ENCODE measurements at places on chromosomes 2 and 18. TPM values are rescaled to one million over a fixed set of nuclear protein-coding genes. Genes with fewer than 3 reads are reported as not detected.

COL6A3 gene
- 0.10 TPM for total RNA-seq

SIX2 gene
- total RNA-seq, result not detected

DNER gene
- total RNA-seq, result not detected

CRYGD gene
- total RNA-seq, result not detected

GRCh38 chr2:43269706-43270105 lies 43.3 kb upstream of the ZFP36L2 start:
- no peaks in the 10 kb centered on the region for H3K4me1 ChIP-seq
- no peaks in the 10 kb centered on the region for H3K27me3 ChIP-seq
- no peak overlapping the region for H3K27ac ChIP-seq
- H3K4me3 ChIP-seq, result no peak overlapping the region
- no peak for DNase-seq
- H3K36me3 ChIP-seq, result peaks cover 41% of the 10 kb centered on the region

DNA sequence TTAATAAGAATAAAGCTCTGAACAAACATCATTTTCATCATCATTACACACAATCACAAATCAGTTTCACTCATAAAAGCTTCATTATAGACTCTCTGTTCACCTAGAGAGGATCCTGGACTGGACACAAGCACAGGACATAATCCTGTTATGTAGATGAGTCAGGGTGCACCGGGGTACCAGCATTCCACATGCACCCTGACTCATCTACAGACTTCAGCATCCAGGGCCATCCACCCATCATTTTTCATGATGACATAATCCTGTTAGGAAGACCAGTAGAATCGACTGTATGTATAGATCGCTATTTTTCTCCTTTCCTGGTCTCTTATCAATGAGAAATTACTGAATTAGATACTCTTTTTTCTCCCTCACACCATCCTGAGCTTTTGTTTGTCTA lies 73.7 kb upstream of the PIK3C3 start:
- H3K27ac ChIP-seq, result no peak overlapping the region
- no peaks in the 10 kb centered on the region for H3K27me3 ChIP-seq
- no peaks in the 10 kb centered on the region for H3K4me1 ChIP-seq

GRCh38 chr18:61998957-61999356 lies 106.2 kb upstream of the RNF152 start:
- no peaks in the 10 kb centered on the region for H3K27me3 ChIP-seq
- H3K27ac ChIP-seq, result no peak overlapping the region

GRCh38 chr2:120293096-120294007 lies 40.7 kb downstream of the RALB start:
- H3K27me3 ChIP-seq, result no peaks in the 10 kb centered on the region
- peak overlapping the region; percentile 22 for H3K27ac ChIP-seq
- H3K4me3 ChIP-seq, result no peak overlapping the region
- H3K36me3 ChIP-seq, result peaks cover 69% of the 10 kb centered on the region

GRCh38 chr2:74951211-74951754 lies 7.2 kb upstream of the POLE4 start:
- no peaks in the 10 kb centered on the region for H3K36me3 ChIP-seq
- DNase-seq, result no peak
- H3K4me3 ChIP-seq, result no peak overlapping the region

- peaks cover 6% of the 10 kb centered on the region for H3K27me3 ChIP-seq
- H3K27ac ChIP-seq, result no peak overlapping the region
- DNase-seq, result no peak
- H3K4me1 ChIP-seq, result no peaks in the 10 kb centered on the region
- no peak overlapping the region for H3K4me3 ChIP-seq
Measured at GRCh38 chr2:5668682-5669250, 23.4 kb upstream of the SOX11 start.

DNA sequence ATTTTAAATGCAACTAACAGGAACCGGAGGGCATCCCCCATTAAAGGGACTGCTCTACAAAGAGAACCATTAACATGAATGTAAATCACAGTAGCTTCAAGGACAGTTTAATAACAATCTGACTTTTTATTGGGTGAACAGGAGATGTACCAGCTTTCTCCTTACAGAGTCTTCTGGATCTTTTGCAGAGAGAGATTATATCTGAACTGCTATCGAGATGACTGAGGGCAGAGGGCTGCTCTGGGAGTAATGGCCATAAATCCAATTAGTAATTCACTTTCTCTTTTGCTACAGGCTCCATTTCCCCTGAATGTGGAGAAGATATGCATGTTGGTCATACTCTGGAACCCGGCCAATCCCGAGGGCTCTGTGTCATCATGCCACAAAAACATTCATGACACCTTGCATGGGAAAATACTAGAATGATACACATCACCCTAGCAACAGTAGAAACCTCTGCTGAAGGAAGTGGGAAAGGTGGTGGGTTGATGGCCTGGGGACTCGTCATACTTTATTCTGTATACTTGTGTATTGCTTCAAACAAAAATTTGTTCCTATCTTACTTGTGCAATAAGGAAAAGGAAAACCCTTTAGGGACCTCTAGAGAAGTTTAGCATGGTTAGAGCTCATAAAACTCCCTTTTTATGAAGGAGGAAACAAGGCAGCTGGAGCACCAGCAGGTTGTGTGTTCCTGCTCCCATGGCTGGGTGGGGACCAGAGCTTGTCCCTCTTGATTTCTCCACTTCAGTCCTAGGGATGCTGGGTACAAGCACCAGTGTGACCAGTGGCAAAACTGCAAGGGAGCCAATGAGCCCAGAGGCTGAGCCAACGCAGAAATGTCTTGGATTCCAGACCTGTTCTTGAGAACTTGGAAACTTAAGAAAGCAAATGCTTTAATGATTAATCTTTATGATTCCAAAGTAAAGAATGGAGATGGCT lies 26.0 kb downstream of the CTAGE1 start:
- no peaks in the 10 kb centered on the region for H3K4me1 ChIP-seq
- no peak overlapping the region for H3K4me3 ChIP-seq
- no peak overlapping the region for H3K27ac ChIP-seq

DNA sequence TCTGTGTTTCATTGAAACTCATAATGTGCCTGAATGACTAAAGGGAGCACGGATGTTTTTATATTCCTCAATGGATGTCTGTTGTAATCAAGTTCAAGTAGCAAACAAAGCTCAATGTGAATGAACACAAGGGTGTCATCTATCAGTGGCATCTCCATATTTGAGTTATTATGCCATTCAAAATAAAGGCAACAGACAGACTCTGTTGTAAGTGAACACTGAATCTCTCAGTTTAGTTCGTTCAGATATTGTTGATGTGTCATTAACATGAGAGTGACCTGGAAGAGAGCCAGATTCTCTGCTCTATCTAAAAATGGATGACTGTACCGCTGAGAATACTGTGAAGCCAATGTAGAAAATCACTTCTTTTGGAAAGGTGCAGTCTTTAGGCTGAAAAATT lies 118.7 kb downstream of the NUP35 start:
- H3K4me1 ChIP-seq, result no peaks in the 10 kb centered on the region
- no peaks in the 10 kb centered on the region for H3K36me3 ChIP-seq
- DNase-seq, result no peak
- no peak overlapping the region for H3K27ac ChIP-seq

- peaks cover 25% of the 10 kb centered on the region for H3K4me1 ChIP-seq
- no peak overlapping the region for H3K4me3 ChIP-seq
- no peak for DNase-seq
- no peaks in the 10 kb centered on the region for H3K36me3 ChIP-seq
- no peaks in the 10 kb centered on the region for H3K27me3 ChIP-seq
Measured at GRCh38 chr18:77137851-77138250, 5.3 kb upstream of the MBP start.

GRCh38 chr2:130756053-130756873 lies 923 bp downstream of the AMER3 start:
- H3K27ac ChIP-seq, result no peak overlapping the region
- no peak for DNase-seq
- H3K36me3 ChIP-seq, result no peaks in the 10 kb centered on the region
- H3K27me3 ChIP-seq, result peaks cover 13% of the 10 kb centered on the region

GRCh38 chr2:237278568-237278967 lies 135.4 kb downstream of the COL6A3 start:
- no peak for DNase-seq
- no peak overlapping the region for H3K4me3 ChIP-seq
- no peak overlapping the region for H3K27ac ChIP-seq
- H3K4me1 ChIP-seq, result no peaks in the 10 kb centered on the region
- no peaks in the 10 kb centered on the region for H3K36me3 ChIP-seq

GRCh38 chr2:126449677-126450076 lies 206.3 kb upstream of the GYPC start:
- no peaks in the 10 kb centered on the region for H3K27me3 ChIP-seq
- no peak overlapping the region for H3K27ac ChIP-seq
- no peak for DNase-seq
- no peak overlapping the region for H3K4me3 ChIP-seq

GRCh38 chr2:108588070-108588668 lies 53.9 kb downstream of the LIMS1 start:
- no peaks in the 10 kb centered on the region for H3K27me3 ChIP-seq
- peak overlapping the region; percentile 57 for H3K27ac ChIP-seq
- no peak overlapping the region for H3K4me3 ChIP-seq
- H3K4me1 ChIP-seq, result peaks cover 42% of the 10 kb centered on the region
- no peaks in the 10 kb centered on the region for H3K36me3 ChIP-seq
- DNase-seq, result peak; percentile 66

DNA sequence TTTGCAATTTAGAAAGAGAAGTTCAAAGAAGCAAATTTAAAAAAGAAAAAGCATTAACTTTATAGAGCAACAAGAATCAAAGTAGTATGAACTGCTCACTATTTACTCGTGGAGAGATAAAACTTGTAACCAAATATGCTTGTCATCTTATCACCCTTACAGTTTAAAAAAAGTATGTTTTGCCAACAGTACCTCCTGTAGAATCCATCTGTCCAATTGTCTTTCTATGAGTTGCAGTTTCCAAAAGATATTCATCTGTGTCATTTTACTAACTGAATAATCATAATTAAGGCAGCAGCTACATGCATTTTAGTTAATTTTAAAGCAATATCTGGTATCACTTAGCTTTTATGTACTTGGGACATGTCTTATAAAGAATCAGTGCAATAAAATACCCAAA lies 1112.3 kb downstream of the DSC3 start:
- H3K4me1 ChIP-seq, result no peaks in the 10 kb centered on the region
- H3K36me3 ChIP-seq, result no peaks in the 10 kb centered on the region
- no peak overlapping the region for H3K4me3 ChIP-seq
- DNase-seq, result no peak
- no peaks in the 10 kb centered on the region for H3K27me3 ChIP-seq

GRCh38 chr2:110804433-110804832 lies 72.1 kb downstream of the ACOXL start:
- no peaks in the 10 kb centered on the region for H3K36me3 ChIP-seq
- peaks cover 27% of the 10 kb centered on the region for H3K27me3 ChIP-seq
- DNase-seq, result no peak
- H3K4me3 ChIP-seq, result no peak overlapping the region
- H3K27ac ChIP-seq, result no peak overlapping the region

DNA sequence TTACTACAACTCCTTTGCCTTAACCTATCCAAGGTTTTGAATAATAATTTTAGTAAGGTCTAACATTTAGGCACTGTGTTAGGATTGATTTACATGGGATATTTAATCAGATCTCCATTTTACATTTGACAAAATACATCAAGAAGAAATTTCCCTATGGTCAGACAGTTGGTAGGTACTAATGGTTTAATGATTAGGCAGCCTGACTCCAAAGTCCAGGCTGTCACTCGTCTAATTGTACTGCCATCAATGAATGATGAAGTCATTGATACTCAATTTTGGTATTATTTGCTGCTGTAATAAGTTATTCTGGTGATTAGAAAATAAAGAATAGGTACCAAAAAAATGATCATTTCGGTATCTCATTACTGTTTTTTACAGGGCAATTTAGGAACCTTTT lies 14.1 kb downstream of the BBS5 start:
- H3K4me3 ChIP-seq, result no peak overlapping the region
- no peaks in the 10 kb centered on the region for H3K4me1 ChIP-seq
- DNase-seq, result no peak
- H3K36me3 ChIP-seq, result no peaks in the 10 kb centered on the region
- H3K27me3 ChIP-seq, result no peaks in the 10 kb centered on the region

- H3K4me3 ChIP-seq, result no peak overlapping the region
- no peak overlapping the region for H3K27ac ChIP-seq
- no peaks in the 10 kb centered on the region for H3K27me3 ChIP-seq
- no peaks in the 10 kb centered on the region for H3K36me3 ChIP-seq
Measured at GRCh38 chr2:28406276-28407096, 13.8 kb downstream of the FOSL2 start.

DNA sequence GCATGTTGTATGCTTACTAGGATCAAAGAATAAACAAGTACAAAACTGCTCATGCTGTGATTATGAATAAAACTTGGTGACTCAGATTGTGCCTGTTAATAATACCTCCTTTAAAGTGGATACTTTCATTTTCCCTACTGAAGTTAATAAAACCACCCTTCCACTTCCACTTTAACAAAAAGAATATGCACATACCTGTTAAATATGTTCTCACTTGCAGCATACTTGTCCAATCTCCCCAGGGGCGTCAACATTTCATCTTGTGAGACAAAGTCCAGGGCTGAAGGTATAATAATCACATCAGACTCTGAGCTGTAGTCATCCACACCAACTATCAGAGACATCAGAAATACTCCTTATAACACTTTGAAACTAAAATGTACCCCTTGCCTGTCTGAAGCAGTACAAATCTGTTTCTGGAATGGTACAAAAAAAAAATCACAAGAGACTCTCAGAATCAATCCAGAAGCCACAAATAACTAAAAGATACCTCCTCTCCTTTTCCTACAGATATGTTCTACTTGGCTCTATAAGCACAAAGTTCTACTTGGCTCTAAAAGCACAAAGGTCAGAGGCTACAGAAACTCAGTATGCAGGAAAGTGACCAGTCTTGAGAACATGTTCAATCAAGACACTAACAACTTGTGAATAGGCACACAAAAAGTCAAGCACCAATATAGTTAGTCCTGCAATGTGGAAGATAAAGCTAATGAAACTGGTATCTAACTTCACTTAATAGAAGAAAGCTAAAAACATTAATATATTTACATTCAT lies 19.3 kb downstream of the PPP4R1 start:
- no peak overlapping the region for H3K4me3 ChIP-seq
- no peaks in the 10 kb centered on the region for H3K27me3 ChIP-seq
- no peak for DNase-seq

GRCh38 chr2:176126929-176127773 lies 2.4 kb upstream of the HOXD8 start:
- H3K27ac ChIP-seq, result no peak overlapping the region
- peaks cover 84% of the 10 kb centered on the region for H3K27me3 ChIP-seq
- no peak overlapping the region for H3K4me3 ChIP-seq
- H3K36me3 ChIP-seq, result no peaks in the 10 kb centered on the region
- H3K4me1 ChIP-seq, result peaks cover 50% of the 10 kb centered on the region

DNA sequence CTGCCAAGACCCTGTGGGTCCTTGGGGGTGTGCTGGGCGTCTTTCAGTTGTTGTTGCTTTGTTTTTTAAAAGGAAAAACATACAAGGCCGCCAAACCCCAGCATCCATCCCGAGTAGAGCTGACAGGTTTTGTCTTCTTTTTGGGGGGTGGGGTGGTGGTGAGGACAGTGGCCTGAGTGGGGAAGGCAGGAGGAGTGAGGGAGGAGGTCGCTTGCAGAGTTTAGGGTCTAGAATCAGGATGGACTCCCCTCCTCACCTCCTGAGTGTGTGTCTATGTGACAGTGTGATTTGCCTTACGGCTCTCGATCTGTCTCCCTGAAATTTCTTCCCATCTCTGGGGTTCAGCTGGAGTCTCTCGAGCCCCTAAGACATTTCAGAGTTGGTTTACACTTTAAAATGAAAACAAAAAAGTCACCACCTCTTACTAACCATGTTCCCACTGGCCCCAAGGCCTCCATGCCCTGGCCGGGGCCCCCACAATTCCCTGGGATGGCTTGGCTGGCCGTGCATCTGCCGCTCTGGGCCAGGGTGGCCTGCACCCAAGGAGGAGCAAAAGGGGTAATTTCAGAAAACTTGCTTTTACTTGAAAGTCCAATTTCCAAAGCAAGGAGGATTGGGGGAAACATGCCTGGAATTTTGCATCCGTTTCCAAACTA lies 5.0 kb downstream of the SIX3 start:
- peaks cover 93% of the 10 kb centered on the region for H3K27me3 ChIP-seq
- DNase-seq, result no peak
- H3K27ac ChIP-seq, result no peak overlapping the region
- peaks cover 45% of the 10 kb centered on the region for H3K4me1 ChIP-seq
- H3K4me3 ChIP-seq, result no peak overlapping the region
